Activated CD4-positive, alpha-beta T cell treated with anti-CD3 and anti-CD28 coated beads, Interleukin-2, amount 50 U/mL, for 24 hours (primary cell): ENCODE measurements at places on chromosomes 11 and 22.

DNA sequence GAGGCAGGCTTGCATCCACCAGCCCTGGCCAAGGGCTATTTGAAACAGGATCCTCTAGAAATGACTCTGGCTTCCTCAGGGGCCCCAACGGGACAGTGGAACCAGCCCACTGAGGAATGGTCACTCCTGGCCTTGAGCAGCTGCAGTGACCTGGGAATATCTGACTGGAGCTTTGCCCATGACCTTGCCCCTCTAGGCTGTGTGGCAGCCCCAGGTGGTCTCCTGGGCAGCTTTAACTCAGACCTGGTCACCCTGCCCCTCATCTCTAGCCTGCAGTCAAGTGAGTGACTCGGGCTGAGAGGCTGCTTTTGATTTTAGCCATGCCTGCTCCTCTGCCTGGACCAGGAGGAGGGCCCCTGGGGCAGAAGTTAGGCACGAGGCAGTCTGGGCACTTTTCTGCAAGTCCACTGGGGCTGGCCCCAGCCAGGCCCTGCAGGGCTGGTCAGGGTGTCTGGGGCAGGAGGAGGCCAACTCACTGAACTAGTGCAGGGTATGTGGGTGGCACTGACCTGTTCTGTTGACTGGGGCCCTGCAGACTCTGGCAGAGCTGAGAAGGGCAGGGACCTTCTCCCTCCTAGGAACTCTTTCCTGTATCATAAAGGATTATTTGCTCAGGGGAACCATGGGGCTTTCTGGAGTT lies 13.3 kb downstream of the IL10RA start:
- DNase-seq: no peak

- no peak for DNase-seq
Observed at GRCh38 chr22:25484521-25485315, 79.8 kb upstream of the GRK3 start.

GRCh38 chr22:30190574-30190973 lies 56.0 kb downstream of the LIF start:
- DNase-seq: no peak

- no peak for DNase-seq
Observed at GRCh38 chr11:27184458-27185312, 144.1 kb downstream of the BBOX1 start.
